A673 (cell line): ENCODE measurements at places on chromosomes 5 and 9. TPM values are rescaled to one million over a fixed set of nuclear protein-coding genes. Genes with fewer than 3 reads are reported as not detected.
A peak's percentile ranks its signal among the peaks of the same experiment; 100 is the strongest.

DDX4 gene
- total RNA-seq = not detected in 2 replicates

GABRA6 gene
- not detected in 2 replicates for total RNA-seq

GRCh38 chr9:20622330-20623020 is at the start of gene MLLT3:
Gene MLLT3, minus strand, starts transcription at chr9:20622499.
- peak; percentile 95 for DNase-seq

DNA sequence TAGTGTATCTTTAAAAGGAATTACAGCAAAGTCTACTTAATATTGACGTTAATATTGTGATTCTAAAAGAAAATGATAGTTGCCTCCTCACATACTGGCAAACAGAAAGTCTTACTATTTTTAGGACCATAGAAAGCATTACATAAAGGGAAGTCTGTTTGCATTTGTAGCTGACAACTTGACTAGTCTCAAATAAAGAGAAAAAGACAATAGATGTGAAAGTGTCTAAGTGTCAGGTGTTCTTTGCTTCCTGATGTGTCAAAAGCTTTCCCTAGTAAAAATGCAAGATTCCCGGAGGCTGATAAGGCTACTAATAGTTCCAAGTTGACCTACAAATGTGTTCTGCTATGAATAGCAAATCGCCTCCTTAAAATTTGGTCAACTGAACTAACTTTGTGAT is 259.7 kb downstream of the CDH10 start:
- DNase-seq = no peak

DNA sequence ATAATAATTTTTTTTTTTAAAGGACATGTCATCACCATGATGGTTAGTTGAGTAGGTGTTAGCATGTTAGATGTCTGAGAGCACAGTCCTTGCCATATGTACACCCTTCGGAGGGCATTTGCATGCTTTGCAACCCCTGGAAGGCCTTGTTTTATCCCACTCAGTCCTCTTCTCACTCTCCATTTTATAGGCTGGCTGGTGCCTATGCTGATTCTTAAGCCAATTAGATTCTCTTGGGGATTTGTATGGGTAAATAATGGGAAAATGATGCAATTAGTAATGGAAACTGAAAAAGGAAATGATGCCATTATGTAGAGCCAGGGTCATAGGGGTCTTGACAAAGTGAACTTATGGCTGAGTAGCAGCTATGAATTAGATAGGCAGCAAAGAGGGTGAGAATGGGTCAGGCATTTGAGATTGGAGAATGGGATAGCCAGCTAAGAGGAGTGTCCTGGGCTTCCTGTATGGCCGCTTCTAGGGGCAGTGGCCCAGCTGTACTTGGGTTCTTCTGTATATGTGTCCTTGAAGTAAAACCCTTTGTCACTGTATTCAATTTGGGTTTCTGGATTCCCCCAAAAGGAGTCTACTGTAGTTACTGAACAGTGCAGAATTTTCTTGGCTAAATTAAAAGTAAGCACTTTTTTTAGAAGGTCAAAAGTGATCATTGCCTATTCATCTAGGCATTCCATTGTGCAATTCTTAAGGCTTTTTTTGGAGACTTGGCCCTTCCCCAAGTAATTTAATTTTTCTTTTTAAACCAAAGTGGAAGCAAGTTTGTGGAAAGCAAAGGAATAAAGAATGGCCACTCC is 31.6 kb downstream of the LRRTM2 start:
- DNase-seq = peak; percentile 50

MYO10 gene
- 194 and 202 TPM in 2 replicates for total RNA-seq

DNA sequence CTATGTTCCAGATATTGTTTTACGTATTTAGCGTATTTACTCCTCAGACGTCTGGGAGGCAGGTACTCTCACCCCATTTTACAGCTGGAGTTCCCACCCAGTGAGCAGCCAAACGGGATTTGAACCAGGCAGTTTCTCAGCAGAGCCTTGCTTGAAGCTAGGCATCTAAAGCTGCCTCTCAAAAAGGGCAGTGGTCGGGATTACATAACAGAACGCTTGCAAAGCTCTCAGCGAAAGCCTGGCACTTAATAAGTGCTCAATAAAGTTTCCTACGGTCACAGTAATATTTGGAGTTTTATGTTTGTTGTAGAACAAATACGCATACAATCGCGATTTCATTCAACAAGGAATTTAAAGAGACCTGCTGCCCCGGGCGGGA is 286 bp upstream of the BSPRY start:
- DNase-seq = no peak

PIP5K1B gene
- not detected in 2 replicates for total RNA-seq

DNA sequence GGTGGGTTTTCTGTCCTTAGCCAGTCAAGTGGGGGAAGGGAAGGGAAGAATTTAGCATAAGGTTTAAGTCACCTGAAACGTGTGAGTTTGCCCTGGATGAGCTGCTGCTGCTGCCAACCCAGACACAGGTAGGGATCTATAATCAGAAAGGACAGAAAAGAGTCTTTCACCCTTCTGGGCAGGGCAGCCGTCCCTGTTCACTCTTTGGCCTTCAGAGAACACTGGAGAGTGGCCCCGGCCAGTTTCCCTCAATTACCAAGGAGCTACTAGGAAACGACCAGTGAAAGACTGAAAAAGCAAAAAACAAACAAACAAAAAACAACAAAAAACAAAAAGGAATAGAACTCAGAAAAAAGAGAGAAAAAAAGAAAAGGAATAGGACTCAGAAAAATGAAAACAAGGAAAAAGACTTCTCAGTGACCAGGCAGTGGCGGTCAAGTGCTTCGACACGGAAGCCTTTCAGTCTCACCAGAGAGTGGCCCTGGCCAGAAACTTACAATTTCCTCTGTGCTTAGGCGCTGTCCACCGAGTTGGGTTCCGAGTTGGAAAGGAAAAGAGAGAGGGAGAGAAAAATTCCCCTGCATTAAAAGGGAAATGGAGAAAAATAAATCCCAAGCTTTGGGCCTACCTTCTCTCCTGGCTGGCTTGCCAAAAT is 2.5 kb upstream of the GM2A start:
- DNase-seq = no peak

PITX1 gene
- 1.8 and 2.0 TPM in 2 replicates for total RNA-seq

DNA sequence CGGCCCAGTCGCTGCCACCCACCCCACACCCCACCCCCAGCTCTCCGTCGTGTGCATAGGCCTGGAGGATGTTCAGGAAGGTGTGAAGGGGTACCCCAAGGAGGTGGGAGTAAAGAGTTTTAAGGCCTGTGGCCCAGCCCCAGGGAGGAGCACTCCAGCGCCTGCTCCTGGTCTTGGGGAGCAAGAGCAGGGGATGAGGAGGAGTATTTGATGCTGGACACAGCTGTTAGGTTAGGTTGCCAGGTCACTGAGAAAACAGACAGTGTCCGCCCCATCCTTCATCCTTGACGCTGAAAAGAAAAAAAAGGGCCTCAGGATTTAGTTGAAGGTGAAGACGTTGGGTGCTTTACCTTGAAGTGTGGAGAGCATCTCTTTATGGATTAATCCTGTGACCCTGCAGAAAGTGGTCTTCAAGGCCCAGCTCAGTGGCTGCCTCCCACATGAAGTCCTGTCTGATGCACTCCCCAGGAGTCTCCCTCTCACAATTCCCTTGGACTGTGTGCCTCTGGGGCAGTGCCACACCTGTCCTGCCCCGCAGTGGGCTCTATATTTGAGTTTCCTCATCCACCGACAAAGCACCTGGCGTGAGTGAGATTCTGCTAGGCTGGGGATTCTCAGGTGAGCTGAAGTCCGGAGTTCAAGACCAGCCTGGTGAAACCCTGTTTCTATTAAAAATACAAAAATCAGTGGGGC is 101.8 kb downstream of the SPRY4 start:
- no peak for DNase-seq

- DNase-seq = no peak
Measured at GRCh38 chr5:82931110-82931509, 146.1 kb downstream of the TMEM167A start.

CENPP gene
- total RNA-seq = 15.6 and 17.4 TPM in 2 replicates

GRCh38 chr9:626596-626995 is 214.9 kb upstream of the DMRT1 start:
- no peak for DNase-seq

NIPAL4 gene
- total RNA-seq = not detected in 2 replicates

IFNB1 gene
- not detected in 2 replicates for total RNA-seq
